ENCODE measurements at places on chromosomes 5 and 9.

DNA sequence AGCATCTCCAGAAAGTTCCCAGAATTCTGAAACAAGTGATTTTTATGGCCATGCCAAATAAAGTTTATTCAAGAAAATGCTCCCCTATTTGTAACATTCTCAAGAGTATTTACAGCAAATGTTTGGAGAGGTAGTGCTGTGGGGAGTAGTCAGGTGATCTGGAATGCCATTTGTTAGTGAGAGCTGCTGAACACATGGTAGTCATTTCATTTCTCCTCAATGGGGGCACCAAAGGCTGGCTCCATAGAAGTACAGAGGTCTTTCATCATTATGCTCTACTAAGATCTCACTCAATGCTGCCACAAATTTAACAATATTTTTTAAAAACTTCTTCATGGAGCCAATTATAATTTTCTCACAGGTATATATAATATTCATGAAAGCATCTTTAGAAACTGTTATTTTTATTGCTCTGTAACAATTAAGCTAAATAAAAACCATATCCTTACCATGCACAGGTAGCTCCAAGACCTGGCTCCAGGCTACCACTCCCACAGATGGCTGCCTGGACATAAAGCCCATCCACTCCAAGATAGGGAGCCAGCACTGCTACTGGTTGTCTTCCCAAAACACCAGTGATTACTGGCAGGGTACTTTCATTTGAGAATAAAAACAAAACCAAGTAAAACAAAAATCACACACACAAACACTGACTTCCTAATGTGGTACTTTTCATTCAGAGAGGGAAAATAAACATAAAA, 200.8 kb downstream of the PLK2 start:
- no peak for DNase-seq

GRCh38 chr9:121302786-121303185, 34.8 kb downstream of the GSN start:
- DNase-seq: no peak

GRCh38 chr5:107321906-107322305, 348.8 kb downstream of the EFNA5 start:
- DNase-seq: no peak

DNA sequence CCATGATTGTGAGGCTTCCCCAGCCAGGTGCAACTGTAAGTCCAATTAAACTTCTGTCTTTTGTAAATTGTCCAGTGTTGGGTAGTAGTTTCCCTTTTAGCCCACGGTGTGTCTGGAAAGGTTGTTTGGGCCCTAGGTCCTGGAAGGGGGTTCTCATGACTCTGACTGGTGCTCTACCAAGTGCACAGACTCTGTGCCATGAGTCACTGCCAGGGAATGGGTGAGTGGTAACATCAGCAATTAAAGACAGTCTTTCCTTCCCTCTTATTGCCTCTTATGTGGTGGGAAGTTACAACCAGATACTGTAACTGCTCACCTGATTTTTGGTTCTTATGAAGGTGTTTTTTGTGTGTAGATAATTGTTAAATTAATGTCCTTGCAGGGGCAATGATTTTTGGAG, 141.2 kb downstream of the PRDM9 start:
- no peak for DNase-seq

GRCh38 chr9:136155576-136155975, 36.9 kb upstream of the TMEM250 start:
- no peak for DNase-seq

- no peak for DNase-seq
Observed at GRCh38 chr9:87387351-87388011, 110.2 kb upstream of the DAPK1 start.

DNA sequence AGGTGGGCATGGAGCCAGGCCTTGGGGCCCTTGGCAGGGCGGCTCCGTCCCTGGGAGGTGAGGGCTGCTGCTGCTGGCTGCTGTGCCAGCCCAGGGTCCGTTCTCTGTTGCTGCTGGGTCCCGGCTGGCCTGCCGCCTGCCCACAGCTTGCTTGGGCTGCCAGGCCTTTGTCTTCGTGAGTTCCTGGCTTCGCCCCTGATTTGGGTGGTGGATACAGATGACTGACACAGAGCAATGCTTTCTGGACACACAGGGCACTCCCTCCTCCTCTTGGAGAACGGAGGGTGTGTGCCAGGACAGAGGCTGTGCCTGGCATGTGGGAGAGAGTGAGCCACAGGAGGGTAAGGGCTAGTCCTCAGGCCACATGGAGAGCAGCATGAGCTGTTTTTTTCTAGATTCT, 166.1 kb downstream of the MACROH2A1 start:
- no peak for DNase-seq

- DNase-seq: no peak
Observed at GRCh38 chr5:73494721-73495120, 3.5 kb upstream of the BTF3 start.

DNA sequence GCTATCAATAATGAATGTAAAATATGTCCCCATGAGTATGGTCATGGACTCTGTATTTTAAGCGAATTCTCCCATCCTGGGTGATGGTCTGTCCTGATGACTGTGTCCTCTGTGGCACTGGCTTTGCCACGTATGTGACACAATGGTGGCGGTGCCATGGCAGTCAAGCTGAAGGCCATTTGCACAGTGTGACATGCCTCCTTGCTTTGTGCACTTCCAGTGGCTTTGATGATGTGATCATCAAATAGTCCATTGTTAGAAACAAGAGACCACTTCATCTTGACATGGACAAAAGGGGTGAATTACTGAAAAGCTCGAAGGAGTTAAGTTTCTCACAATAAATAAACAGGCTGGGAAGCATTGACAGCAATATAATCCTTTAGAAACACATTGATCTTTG, 31.0 kb upstream of the PRRC1 start:
- no peak for DNase-seq

DNA sequence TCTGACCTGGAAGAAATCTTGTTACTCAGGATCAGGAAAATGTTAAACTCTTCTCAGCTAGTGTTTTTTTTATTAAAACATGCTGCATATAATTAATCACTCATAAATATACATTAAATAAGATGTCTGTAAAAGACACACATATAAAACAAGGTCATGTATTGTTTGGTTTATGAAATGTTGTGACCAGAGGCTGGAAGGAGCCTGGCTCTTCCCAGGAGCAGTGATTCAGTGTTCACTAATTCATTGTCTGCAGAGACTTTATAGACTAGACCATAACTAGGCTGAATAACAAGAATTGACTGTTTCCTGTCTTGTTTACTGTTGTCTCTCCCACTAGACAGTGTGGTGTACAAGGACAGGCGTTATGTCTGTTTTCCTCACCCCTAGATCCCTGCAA, 49.1 kb upstream of the ANKRD55 start:
- no peak for DNase-seq

Measured in NCI-H2081 (cell line).